ENCODE measurements at places on chromosomes 1 and 21.
A peak's percentile ranks its signal among the peaks of the same experiment; 100 is the strongest.

GRCh38 chr1:70057500-70057899 lies 147.9 kb downstream of the LRRC40 start:
- DNase-seq = no peak

GRCh38 chr1:199243423-199244061 lies 604.7 kb downstream of the PTPRC start:
- DNase-seq = peak; percentile 42

- DNase-seq = no peak
Observed at GRCh38 chr21:36776981-36777617, 78.2 kb downstream of the SIM2 start.

GRCh38 chr1:3698660-3699408 lies 46.5 kb downstream of the TP73 start:
- no peak for DNase-seq

DNA sequence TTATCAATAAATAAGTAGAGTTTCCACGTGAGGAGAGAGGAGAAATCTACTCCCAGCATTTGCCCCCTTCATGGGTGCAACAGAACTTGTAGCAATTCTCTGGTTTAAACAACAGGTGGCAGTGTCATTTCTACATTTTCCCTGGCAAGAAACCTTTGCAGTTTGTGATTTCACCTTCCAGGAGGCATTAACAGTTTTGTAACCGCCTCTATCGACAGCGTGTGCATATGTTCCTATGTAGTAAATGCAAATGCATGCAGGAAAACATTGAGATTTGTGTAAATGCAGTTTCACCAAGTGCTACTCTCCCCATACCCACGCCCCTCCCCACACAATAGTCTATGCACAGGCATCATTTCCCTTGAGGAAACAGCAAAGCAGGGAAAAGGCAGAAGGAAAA lies 494.7 kb downstream of the SMYD3 start:
- peak; percentile 56 for DNase-seq

- no peak for DNase-seq
Observed at GRCh38 chr1:209012443-209013196, 570.9 kb upstream of the CAMK1G start.

GRCh38 chr1:10494754-10495474 lies 20.2 kb downstream of the PEX14 start:
- DNase-seq = peak; percentile 79

Data from GM13977 (cell line).